ENCODE measurements at places on chromosomes 4 and X.

- no peak for DNase-seq
Measured at GRCh38 chr4:52244848-52245247, 193.7 kb downstream of the SPATA18 start.

DNA sequence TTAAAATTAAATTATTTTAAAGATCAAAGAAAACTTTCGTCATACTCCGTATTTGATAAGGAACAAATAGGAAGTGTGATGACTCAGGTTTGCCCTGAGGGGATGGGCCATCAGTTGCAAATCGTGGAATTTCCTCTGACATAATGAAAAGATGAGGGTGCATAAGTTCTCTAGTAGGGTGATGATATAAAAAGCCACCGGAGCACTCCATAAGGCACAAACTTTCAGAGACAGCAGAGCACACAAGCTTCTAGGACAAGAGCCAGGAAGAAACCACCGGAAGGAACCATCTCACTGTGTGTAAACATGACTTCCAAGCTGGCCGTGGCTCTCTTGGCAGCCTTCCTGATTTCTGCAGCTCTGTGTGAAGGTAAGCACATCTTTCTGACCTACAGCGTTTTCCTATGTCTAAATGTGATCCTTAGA, at the start of gene CXCL8:
CXCL8 (plus strand) TSS at position 217 of the 426 bp plus-strand sequence; CDS start at position 307, 90 bp downstream.
- DNase-seq, result peak; percentile 91

DNA sequence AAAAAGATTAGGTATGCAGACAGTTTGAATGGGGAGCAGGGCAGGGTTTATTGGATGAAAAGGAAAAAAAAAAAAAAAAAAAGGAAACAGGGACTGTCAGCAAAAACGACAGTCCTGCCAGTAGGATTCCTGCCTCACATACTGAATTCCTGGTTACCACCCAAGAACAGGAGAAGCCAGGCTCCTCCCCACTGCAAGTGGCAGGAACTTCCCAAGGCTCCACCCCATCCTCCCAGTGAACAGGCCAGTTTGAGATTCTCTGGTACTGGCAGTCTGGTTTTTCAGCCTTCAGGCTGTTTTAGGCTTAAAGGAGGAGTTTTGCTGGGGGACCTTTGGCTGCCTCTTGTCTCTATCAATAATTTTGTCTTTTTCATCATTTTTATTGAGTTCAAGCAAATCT, 360.0 kb upstream of the CXorf51A start:
- no peak for DNase-seq

GRCh38 chr4:108834835-108835384, 72.1 kb upstream of the ETNPPL start:
- peak; percentile 66 for DNase-seq

- DNase-seq, result peak; percentile 50
Measured at GRCh38 chr4:99403380-99404184, 31.6 kb downstream of the ADH7 start.

DNA sequence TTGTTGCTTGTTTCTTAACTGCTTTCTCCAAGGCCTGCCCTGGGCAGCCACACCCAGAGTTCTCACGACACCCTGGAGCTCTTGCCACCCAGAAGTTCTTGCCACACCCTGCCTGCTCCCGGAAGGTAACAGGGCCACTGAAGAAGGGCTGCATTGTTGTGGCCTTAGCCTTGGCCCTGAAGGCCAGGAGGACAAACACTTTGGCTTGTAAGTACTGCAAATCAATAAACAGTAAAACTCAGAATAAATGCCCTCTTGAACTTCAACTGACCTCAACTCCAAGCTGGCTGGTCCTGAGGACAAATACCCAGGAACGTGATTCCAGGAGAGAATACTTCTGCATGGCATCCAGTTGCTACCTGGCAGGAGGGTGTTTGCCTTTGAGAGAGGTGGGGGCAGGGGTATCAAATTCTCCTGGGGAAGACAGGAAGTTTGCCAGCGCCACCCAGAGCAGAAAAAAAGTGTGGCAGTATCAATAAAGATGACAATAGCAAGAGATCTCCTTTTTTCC, 54.1 kb downstream of the TLR10 start:
- no peak for DNase-seq

- DNase-seq, result peak; percentile 50
Measured at GRCh38 chr4:140343303-140343702, 30.1 kb upstream of the SCOC start.

- DNase-seq, result no peak
Measured at GRCh38 chr4:163598489-163598888, 104.0 kb downstream of the TMA16 start.

DNA sequence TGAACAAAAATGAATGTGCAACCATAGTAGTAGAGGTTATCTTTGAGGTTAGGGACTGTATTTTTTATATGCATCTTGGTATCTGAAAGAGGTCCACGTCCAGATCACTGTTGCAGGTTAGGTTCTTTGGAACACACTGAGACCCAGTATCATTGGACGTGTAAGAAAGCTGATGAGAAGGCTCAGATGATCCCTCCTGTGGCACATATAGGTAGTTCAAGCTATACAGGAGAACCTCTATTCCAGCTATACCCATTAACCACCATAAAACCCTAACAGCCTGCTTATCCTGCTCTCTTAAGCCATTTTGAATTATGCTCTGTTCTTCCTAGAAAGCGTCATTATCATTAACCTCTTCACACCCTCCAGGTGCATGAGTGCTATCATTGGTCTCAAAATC, 930.7 kb upstream of the HS3ST1 start:
- peak; percentile 4 for DNase-seq

GRCh38 chr4:161448550-161449180, 715.1 kb downstream of the FSTL5 start:
- DNase-seq, result no peak

- DNase-seq, result peak; percentile 54
Measured at GRCh38 chr4:5708449-5709206, at the start of gene EVC2. Gene EVC2 (minus strand): TSS chr4:5708559. CDS start chr4:5708513, 46 bp downstream.

GRCh38 chrX:10121787-10122186, 35.0 kb upstream of the CLCN4 start:
- no peak for DNase-seq

DNA sequence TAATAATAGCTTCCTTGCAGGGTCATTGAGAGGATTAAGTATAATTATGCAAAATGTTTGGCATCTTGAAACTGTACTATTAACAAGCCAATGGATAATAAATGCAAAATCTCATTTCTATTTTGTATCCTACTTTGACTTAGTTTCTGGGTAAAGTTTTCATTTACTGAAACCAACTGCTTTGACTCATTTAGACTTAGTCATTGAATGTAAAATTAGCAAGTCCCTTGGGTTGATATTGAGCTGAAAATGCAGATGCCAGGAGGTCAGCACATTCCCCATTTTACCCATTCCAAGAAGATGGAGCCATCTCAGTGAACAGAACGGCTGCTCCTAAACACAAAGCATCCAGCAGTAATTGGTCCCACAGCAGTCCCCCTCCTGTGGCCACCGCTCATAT, 74.7 kb upstream of the GATB start:
- no peak for DNase-seq

DNA sequence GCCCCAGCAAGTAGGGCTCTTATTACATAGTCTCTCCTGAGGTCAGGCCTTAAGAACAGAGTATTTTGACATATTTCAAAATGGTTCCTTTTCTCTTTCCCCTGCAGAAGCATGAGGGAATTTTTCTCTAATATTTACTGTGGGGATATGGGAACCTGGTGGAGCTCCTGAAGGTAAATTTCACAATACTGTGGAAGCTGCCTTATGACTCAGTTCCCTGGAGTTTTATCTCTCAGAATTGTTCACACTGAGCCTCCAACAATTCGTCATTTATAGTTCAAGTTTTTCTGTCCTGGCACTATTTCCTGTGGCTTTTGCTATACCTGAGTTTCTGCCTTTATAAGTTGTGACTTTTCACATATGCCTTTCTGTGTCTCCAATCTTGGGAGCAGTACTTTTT, 607.2 kb upstream of the NDST4 start:
- no peak for DNase-seq

- no peak for DNase-seq
Measured at GRCh38 chrX:50704360-50704759, 109.6 kb downstream of the SHROOM4 start.

DNA sequence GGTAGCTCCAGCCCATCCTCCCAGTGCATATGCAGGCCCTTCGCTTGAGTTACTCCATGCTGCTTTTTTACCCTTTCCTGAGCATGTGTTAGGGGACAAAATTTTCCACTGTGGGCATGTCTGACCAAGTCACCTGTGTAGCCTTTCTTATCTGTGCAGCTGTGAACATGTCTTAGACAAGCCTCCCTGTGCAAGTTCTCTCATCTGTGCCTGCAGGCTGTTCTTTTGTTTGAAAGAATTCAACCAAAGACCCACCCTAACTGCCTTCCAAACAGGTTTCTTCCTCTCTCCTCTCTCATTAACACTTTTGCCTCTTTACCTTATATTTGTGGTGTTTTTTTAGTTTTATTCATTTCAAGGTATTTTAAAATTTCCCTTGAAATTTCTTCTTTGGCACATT, 53.2 kb upstream of the SPIN4 start:
- no peak for DNase-seq

GRCh38 chr4:41394481-41394894, 137.8 kb downstream of the UCHL1 start:
- no peak for DNase-seq

Data from cardiac muscle cell (in vitro differentiated cells and primary cell).